ENCODE measurements at places on chromosomes 1 and 21. TPM values are rescaled to one million over a fixed set of nuclear protein-coding genes. Genes with fewer than 3 reads are reported as not detected.

Gene ADORA3
- total RNA-seq = not detected

Gene CD34
- total RNA-seq = not detected

DNA sequence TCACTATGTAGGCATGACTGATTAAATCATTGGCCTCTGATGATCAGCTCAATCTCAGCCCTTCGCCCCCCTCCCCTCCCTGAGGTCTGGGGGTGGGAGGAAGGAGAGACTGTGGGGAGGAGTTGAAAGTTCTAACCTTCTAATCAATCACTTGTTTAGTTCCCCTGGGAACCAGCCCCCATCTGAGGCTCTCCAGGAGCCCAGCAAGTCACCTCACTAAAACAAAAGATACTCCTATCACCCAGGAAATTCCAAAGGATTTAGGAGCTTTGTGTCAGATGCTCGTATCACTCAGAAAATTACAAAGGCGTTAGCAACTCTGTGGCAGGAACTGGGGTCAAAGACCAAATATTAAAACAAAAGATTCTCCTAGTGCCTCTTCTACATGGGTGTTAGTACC is 21.6 kb downstream of the SYF2 start:
- DNase-seq = no peak

GRCh38 chr21:41951876-41952567 is 1.8 kb downstream of the C2CD2 start:
- DNase-seq = no peak

Gene GBP6
- not detected for total RNA-seq

Gene LZIC
- 31.4 TPM for total RNA-seq

Gene SYPL2
- not detected for total RNA-seq

Gene RGS4
- total RNA-seq = not detected

GRCh38 chr21:39315603-39316445 is 2.4 kb upstream of the BRWD1 start:
- peak; percentile 19 for DNase-seq

Gene MTHFR
- 58.0 TPM for total RNA-seq

GRCh38 chr1:230204842-230205241 is 137.8 kb downstream of the GALNT2 start:
- no peak for DNase-seq

DNA sequence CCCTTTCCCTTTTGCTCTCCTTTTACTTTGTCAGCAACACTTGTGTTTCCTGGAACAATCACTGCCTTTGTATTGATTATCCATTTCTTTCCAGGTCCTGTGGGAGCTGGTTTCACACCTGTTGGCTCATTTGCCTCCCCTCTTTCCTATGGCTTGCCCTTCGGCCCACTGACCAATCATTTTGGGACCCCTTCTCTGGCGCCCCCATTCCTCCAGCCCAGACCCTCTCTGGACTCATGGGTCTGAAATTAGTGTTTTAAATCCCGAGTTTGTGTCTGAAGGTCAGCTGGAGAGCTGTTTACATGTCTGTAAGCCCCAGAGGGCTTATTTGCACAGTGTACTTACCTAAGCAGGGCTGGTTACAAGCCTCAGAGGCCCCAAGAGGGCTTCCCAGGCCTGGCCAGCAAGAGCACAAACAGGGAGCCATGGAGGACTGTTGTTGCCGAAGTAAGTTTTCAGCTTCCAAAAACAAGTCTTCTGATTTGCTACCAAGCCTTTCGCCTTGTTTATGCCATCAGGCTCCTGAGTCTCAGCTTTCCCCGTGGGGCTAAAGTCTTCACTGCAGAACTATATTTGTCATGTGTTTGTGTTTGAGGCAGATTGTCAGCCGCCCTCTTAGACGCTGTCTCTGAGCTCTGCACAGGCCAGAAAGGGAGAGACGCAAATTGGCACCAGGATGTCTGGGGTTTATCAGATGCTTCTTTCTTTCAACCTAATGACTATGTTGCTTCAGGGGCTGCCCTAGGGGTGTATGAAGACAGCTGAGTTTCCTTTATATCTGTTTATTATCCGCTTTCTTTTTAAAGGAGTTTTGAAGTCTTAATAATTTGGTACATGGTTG is 93.0 kb downstream of the ATP1A1 start:
- no peak for DNase-seq

DNA sequence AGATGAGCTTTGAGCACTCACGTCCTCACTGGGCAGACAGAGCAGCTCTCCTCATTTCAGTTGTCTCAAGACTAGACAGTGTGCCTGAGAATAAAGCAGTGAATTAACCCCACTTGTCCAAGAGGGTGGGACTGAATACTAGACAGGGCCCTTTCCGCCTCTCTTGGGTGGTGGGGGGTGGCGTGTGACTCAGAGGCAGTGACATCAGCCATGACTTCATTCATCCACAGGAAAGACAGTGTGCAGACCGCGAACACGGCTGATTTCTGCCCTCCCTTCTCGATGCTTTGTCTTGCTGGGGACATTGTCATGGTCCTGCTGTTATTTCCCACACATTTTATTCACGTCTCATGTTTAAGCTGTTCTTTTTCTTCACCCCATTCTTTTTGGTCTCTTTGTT is 64.9 kb downstream of the FGGY start:
- DNase-seq = no peak

Gene LMOD1
- total RNA-seq = not detected

DNA sequence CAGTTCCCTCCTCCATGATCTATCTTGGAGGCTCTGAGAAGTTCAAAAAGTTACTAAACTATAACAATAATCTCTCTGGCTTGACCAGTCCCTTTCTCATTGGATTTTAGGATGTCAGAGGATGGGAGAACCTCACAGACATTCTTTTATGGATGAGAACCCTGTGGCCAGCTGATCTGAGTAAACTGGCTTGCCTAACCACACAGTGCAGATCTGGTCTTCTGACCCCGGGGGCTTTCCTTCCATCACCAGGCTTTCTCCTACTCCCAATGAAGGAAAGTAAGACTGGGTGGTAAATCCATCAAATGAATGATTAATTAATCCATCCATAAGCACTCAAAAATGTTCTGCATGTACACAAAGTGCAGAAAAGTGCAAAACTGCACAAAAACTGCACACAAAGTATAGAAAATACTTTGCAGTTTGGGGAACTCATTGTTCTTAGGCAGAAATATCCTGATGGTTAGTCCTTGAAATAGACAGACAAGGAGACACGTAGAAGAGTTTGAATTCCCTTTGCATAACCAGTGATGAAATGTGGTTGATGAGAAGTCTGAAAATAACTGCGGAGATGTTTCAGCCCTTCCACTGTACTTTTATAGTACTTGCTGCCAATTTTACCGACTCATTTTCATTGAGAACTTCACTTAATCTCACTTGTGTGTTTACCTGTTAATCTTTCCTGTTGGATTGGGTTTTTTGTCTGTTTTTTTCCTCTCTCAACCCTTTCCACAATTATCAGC is 2.5 kb upstream of the F3 start:
- no peak for DNase-seq

Gene F11R
- 25.0 TPM for total RNA-seq

DNA sequence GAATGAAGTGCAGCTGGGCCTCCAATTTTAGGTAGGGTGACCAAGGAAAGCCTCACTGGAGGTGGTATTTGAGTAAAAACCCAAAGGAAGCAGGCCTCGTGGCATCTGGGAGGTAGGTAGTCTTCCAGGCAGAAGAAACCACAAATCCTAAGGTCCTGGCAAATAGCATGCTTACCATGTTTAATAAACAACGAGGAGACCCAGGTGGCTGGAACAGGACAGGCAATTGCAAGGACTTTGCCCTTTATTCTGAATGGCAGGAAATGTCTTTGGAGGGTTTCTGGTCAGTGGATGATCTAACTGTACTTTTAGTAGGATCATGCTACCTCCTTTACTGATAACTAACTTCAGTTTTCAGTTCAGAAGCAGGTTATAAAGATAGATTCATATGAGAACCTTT is 52.2 kb downstream of the EPB41 start:
- DNase-seq = no peak

Gene S100A14
- not detected for total RNA-seq

Gene ARHGEF16
- not detected for total RNA-seq

DNA sequence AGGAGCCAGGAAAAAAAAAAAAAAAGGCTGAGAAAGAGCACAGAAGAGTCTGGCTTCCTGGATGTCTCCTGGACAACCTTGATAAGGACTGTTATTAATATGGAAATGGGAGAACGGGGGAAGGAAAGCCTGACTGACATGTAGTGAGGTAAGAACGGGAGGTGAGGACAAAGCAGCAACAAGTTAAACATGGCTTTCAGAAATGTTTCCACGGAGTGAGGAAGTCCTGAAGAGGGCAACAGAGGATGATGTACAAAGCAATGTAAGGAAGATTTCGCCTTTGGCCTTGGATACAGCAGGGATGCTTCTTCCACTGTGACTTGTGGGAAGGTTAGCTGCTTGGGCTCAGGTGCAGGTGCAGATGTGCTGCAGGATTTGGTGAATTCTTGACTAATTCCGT is 11.9 kb upstream of the NIBAN1 start:
- DNase-seq = no peak

- DNase-seq = peak; percentile 34
These were observed 7.1 kb upstream of the CLDN19 start for GRCh38 chr1:42747125-42747524.

- DNase-seq = no peak
These were observed 303.6 kb downstream of the MATN1 start for GRCh38 chr1:30419831-30420230.

DNA sequence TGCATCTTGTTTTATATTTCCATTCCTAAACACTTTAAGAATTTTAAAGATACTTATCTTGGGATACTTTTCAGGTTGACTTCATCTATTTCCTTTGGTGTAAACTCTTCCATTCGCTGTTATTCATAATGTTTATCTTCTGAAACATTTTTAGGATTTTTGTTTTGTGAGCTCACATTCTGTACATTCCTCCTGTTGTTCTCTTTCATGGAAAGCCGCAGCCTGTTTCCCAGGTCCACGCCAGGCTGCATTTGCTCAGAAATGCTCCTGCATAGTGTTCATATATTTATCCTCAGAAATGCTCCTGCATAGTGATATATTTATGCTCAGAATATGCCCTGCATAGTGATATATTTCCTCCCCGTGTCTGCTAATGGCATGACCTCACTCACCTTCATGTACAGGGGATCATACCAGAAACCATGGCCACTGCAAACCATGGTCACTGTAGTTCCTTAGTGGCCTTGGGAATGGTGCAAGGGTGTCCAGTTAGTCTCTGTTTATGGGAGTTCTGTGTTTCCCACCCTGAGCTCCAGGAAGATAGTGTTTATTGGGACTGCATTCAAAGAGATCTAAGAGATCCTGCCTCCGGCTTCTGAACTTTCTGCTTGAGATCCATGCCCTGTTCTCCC is 153.9 kb upstream of the GREM2 start:
- no peak for DNase-seq

Gene AXDND1
- total RNA-seq = 0.85 TPM

Gene LGR6
- not detected for total RNA-seq

DNA sequence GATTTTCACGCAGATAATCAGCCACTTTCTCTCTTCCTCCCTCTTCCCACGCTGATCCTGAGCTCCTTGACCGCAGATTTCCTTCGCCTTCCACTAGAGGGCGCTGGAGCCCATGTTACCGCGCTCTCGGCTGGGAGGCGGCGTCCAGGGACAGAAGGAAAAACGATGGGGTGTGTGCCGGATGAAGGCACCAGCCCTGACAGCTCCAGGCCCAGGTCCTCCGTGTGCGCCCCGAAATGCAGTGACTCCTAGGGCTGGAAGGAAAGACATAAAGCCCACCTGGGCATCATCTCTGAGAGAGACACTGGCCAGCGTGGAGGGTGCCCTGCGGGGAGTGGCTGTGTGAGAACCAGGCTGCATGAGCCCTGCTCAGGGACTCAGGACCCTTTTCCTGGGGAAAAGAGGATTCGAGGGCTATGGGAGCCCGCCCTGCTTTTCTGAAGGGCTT is 44.9 kb upstream of the CYP2J2 start:
- peak; percentile 20 for DNase-seq

GRCh38 chr1:31409946-31410858 is 2.8 kb upstream of the SERINC2 start:
- DNase-seq = no peak

DNA sequence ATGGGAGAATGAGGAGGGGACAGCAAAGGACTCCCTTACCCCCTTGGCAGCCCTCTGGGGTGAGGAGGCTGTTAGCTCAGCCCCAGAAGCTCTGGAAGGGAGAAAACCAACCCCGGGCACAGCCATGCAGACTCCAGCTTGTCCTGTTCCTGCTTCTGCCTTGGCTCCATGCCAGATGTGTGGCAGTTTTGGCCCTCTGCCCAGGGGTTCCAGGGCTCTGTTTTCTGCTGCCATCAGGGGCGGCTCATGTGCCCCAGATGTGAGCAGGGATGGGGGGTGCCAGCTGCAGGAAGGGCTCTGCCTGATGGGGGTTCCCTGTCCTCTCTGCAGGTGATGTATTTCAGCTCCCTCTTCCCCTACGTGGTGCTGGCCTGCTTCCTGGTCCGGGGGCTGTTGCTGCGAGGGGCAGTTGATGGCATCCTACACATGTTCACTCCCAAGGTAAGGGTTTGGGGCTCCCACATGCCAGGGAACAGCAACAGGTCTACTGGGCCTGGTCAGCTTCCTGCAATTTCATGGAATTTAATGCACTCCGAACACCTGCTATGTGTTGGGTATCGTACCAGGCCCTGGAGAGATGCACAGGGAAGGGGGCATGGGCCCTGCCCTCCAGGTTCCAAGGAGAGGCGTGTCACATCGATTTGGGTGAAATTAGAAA is 26.1 kb downstream of the SLC6A17 start:
- DNase-seq = no peak

- DNase-seq = peak; percentile 28
These were observed 526 bp upstream of the SLC25A24 start for GRCh38 chr1:108200687-108201051.

- no peak for DNase-seq
These were observed 144.2 kb downstream of the PTPRU start for GRCh38 chr1:29380532-29380931.

GRCh38 chr1:69611316-69611715 is 43.6 kb downstream of the LRRC7 start:
- DNase-seq = no peak

DNA sequence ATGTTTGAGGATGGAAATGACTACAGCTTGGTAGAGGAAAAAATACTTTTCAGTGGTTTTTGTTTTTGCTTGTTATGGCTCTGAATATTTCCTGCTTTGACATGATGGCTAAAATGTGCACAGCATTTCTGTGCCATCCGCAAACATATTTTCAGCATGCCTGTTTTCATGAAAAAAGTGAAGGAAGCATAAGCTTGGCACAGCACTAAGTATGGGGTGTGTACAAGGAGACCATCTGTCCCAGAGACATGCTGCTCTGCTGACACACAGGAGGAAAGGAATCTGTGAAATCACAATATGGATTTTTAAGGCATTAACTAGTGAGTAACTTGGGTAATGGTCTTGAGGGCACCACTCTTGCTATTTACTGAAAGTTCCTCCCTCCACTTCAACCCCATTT is 595.5 kb downstream of the RWDD3 start:
- no peak for DNase-seq

DNA sequence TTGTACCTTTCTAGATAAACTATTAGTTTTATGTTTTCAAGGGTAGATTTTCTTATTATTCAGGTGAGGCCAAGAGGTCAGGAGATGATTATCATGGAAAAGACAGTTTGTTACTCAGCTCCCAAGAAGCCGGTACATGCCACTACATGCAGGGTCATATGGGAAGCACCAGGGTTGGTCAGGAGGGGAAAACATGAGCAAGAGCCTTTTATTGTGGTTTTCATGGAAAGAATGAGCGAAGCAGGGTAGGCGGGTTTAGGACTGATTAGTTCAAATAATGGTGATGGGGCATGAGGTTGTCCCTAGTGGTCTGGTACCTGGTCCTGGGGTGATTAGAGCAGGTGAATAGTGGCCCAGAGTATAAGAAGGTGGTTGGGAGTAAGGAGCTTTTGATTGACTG is 189.9 kb downstream of the APP start:
- no peak for DNase-seq

Gene HAO2
- total RNA-seq = not detected

- DNase-seq = no peak
These were observed 8.8 kb upstream of the CLCA4 start for GRCh38 chr1:86537928-86538695.

- DNase-seq = no peak
These were observed 16.9 kb downstream of the DYRK3 start for GRCh38 chr1:206651958-206652890.

Measured in OCI-LY7 (cell line).